ENCODE measurements at places on chromosomes 2 and 18.

- no peak for DNase-seq
Observed at GRCh38 chr2:144426355-144426754, 93.6 kb downstream of the ZEB2 start.

GRCh38 chr2:140154706-140155105, 1374.5 kb upstream of the NXPH2 start:
- no peak for DNase-seq

DNA sequence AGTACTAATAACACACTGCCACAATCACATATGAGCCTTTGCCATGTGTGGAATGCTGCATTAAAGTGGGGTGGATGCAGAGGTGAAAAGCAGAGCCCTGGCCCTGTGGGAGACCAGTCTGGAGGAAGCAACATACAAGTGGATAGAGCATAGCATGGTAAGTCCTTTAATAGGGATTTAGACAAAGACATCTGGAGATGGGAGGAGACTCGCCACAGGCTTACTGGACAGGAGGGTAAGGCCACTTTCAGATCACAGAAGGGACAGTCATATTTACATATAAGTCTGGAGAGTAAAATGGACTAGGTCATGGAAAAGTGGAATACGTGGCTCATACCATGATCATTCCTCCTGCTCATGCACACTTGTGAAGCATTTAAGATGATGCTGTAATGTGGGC, 84.3 kb downstream of the PPP1R1C start:
- DNase-seq = no peak

- no peak for DNase-seq
Observed at GRCh38 chr2:12877761-12878160, 161.0 kb downstream of the TRIB2 start.

GRCh38 chr18:41745166-41746049, 209.6 kb upstream of the PIK3C3 start:
- no peak for DNase-seq

- no peak for DNase-seq
Observed at GRCh38 chr2:160486341-160486740, 7.3 kb downstream of the RBMS1 start.

DNA sequence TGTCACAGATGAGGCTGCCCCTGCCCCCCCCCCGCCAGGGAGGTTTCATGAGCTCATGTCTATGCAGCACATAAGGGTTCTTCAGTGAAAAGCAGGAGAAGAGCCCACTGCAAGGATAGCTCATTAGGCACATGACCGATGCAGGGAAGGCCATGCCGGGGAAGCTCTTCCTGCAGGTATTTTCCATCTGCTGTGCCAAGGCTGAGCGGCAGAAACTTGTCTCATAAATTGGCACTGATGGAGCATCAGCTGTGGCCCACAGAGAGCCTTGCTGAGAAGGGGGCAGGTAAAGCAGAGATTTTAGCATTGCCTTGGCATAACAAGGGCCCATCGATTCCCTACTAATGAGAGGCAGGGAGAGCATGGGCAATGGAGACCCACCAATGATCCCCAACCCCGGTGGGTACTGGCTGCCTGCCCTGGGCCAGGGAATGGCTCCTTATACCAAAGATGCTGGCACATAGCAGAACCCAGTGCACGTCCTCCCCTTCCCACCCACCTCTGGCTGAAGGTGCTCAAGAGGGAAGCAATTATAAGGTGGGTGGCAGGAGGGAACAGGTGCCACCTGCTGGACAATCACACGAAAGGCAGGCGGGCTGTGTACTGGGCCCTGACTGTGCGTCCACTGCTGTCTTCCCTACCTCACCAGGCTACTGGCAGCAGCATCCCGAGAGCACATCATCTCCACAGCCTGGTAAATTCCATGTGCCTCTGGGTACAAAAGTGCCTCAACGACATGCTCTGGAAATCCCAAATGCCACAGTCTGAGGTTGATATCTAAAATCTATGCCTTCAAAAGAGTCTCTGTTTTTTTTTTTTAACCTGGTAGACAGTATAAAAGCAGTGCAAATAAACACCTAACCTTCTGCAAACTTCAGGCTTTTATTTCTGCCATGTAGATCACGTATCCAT, 41.4 kb downstream of the STEAP3 start:
- no peak for DNase-seq

GRCh38 chr2:10054424-10054823, 11.1 kb downstream of the KLF11 start:
- no peak for DNase-seq

GRCh38 chr2:42841344-42841743, 49.0 kb upstream of the HAAO start:
- no peak for DNase-seq

DNA sequence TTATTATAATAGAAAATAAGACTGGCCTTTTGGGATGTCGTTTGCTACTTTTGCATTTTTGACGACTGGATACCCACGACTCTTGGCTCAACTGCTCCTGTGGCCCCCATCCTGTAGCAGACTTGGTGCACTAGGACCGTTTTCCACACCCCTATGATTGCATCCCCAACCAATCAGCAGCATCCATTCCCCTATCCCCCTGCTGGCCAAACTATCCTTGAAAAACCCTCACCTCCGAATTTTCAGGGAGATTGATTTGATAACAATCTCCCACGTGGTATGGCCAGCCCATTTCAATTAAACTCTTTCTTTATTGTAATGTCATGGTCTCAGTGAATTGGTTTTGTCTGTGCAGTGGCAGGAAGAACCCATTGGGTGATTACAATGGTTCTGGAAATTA, 37.9 kb upstream of the TTR start:
- no peak for DNase-seq

DNA sequence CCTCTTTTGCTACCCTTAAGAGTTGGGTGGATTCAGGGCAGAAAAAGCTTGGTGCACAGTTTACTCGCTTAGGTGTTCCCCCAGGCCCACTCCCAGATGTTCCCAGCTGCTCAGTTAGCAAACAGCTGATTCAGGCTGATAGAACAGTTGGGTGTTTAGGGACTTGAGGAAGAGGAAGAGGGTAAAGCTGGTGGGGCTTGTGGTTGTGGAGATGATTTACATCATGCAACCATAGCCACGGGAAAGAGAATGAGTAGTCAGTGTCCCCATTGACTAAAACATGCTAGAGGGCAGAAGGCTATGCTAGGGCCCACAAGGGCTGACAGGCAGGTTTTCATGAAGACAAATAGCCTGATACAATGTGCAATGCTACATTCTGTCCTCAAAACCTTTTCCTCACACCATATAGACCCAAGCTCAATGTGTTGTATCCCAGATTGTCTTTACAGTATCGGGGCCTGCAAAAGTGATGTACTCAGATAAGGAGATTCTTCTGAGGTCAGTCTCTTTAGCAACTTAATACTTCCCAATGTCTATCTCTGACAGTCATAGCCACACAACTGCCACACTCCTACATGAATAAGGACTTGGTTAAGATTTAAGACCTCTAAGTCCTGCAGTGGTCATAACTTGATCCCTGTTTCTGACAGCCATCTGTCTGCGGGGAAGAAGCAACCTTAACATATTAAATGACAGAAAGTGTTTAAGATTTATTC, 15.6 kb downstream of the COLEC12 start:
- no peak for DNase-seq

DNA sequence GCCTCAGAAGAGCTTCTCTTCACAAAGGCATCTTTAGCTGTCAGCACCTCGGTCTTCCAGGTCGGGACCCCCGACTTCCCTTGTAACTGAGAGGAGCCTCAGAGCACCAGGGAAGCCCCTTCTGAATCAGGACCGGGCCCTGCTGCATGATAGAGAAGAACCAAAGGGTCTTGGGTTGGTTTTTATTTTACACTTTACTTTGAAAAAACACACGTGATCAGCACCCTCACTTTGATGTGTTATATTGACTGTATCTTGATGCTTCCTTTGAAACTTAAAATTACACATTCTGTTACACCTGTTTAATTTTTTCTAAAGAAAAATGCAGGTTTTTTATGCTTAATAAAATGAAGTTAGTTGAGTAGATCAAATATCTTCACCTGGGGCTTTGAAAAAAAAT, 202.3 kb downstream of the FAM210A start:
- DNase-seq = no peak

GRCh38 chr2:64658269-64658668, 4.6 kb upstream of the SERTAD2 start:
- no peak for DNase-seq

- no peak for DNase-seq
Observed at GRCh38 chr2:24903161-24904103, 16.6 kb downstream of the ADCY3 start.
